ENCODE measurements at places on chromosomes 12 and 14. TPM values are rescaled to one million over a fixed set of nuclear protein-coding genes. Genes with fewer than 3 reads are reported as not detected.

Gene ACOT4
- 1.8 TPM for total RNA-seq

Gene TMCC3
- total RNA-seq = 0.87 TPM

Gene C12orf60
- total RNA-seq = 1.6 TPM

GRCh38 chr12:53320352-53321195 is 836 bp downstream of the AAAS start:
- H3K36me3 ChIP-seq = peaks cover 28% of the 10 kb centered on the region
- H3K27me3 ChIP-seq = no peaks in the 10 kb centered on the region

DNA sequence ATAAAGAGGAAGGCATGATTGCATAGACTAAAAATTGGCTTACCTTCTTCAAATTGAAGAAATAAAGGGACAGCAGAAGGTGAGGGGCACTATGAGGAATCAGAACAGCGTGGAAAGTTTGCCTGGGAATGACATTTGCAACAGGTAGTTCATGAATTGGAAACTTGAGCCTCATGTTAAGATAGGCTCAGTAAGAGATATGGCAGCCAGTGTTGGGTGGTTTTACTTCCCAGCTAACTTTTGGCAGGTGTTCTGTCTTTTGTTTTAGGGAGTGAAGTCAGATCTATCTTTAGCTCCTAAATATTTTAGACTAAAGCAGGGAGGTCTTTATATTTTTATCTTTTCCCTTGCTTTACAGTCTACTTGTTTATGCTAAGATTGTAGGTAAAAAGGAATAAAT is 122.4 kb downstream of the ANO6 start:
- no peaks in the 10 kb centered on the region for H3K36me3 ChIP-seq
- H3K27me3 ChIP-seq = no peaks in the 10 kb centered on the region
- H3K27ac ChIP-seq = no peak overlapping the region
- DNase-seq = no peak
- H3K4me3 ChIP-seq = no peak overlapping the region

- no peak overlapping the region for H3K4me3 ChIP-seq
- no peaks in the 10 kb centered on the region for H3K27me3 ChIP-seq
- no peak for DNase-seq
- no peaks in the 10 kb centered on the region for H3K4me1 ChIP-seq
Observed at GRCh38 chr12:26271889-26272492, 76.6 kb downstream of the SSPN start.
